ENCODE measurements at places on chromosomes 2 and 18.

- no peak for DNase-seq
Measured at GRCh38 chr2:184078496-184078895, 519.8 kb upstream of the ZNF804A start.

- DNase-seq = no peak
Measured at GRCh38 chr2:86786001-86786536, 4.6 kb downstream of the CD8A start.

DNA sequence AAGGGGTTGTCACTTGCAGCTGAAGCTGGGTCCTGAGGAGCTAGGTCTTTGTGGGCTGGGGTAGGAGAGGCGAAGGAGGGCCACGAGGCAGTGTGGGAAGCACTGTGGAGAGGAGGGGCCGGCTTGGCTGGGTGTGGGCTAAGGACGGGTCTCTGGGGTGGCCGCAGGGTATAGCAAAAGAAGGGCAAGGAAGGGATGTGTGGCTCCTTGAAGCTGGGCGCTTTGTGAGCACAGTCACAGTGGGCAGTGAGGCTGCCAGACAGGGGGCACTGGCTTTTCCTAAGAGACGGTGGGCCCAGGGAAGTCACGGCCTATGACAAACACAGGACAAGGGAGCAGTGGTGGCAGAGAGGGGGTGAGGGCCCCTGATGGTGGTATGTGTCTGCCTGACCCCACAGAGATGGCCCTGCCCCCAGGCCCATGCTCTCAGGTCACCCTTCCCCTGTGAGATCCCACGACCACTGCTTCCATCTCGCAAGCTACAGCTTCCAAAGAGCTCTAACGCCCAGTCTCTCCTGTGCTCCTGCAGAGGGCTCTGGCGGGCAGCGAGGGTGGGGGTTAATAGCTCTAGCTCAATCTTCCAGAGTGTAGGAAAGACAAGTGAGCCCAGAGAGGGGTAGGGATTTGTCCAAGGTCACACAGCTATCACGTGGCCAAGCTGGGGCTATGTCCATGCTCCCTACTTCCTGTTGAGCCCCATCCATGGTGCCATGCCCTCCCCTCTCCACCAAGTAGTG lies 32.4 kb downstream of the KCNK3 start:
- no peak for DNase-seq

DNA sequence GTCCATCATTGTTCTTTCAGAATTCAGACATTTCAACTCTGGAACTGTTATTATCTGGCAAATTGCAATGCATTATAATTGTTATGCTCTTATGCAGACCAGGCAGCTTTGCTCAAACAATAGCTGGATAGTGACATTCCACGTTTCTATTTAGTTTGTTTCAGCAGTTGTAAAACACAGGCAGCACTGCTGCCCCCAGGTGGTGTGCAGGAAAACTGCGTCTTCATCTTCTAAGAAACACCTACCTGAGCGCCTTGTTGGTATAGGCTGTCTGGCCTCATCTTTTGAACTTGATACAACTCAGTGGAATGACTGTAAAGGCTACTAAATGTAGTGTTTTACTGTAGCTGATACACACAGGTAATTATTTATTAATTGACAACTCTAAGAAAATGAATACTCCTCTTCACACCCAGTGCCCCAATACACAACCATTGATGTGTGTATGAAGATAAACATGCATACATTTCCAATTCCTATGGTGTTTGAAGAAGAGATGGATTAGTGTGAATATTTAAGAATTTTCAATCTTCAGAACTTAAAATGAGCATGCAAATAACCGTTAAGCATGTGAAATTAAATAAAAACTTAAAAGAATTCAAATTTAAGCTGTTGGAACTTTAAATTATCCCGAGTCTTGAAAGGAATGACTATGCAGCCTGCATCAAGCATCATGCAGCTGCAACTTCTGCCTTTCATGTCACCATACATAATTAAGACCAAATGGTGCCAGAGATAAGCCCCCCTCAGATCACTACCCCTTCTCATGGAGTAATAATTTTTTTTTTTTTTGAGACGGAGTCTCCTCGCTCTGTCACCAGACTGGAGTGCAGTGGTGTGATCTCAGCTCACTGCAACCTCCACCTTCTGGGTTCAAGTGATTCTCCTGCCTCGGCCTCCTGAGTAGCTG lies 85.6 kb downstream of the CD8B2 start:
- DNase-seq = no peak

DNA sequence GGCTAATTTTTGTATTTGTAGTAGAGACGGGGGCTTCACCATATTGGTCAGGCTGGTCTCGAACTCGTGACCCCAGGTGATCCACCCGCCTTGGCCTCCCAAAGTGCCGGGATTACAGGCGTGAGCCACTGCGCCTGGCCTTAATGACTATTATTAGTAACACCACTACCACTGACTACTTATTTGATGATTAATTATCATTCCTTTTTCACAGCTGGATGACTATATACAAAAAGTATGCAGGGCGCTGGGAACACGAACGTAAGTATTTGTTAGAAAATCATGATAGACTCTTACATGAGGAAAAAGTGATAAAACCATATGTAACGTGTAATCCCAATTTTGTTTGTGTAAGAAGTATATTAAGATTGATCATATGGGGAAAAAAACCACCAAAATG lies 21.6 kb downstream of the DARS1 start:
- no peak for DNase-seq

DNA sequence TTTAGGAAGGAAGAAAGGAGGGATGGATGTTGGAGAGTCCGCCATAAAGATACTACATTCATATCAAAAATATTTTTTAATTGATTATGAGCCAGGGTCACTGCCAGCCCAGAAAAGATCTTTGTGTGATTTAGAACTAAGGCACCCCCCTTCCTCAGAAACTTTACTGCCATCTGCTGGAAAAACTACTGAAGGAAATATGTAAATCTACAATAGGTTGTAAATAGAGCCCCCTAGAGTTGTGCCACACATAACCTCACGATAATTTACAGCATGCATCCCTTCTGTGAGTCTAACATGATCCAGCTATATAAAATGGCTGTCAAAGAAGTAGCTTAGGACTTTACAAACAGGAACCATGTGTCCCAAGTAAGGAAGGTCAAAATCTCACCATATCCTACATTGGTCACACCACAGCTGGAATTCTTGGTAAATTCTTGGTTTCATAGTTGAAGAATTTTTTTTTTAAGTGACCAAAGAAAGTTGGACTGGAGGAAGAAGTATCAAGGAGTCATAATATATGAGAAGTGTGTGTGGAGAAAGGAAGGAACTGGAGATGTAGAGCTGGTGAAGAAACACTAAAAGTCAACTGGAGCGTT lies 152.5 kb downstream of the CYP26B1 start:
- no peak for DNase-seq

- DNase-seq = no peak
Measured at GRCh38 chr2:212392043-212392442, 146.6 kb downstream of the ERBB4 start.

DNA sequence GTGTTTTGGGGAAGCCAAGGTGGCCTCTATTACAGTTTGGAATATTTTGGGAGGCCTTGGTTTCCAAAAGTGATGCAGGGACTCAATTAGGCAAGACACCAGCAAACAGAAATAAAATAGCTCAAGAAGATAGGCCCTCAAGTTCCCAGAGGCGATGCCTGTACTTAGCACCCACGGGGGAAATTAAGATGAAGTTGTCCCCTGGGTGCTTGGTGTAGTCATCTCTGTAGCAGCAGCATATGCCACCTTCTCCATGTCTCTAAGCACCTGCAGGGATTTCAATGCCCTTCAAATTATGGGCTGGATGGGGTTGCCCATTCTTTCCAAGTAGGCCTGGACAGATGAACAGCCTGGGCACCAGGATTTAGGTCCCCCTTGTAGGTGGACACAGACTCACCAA lies 185.0 kb downstream of the CTIF start:
- DNase-seq = no peak

GRCh38 chr2:150034665-150035064 lies 447.1 kb upstream of the MMADHC start:
- DNase-seq = no peak

DNA sequence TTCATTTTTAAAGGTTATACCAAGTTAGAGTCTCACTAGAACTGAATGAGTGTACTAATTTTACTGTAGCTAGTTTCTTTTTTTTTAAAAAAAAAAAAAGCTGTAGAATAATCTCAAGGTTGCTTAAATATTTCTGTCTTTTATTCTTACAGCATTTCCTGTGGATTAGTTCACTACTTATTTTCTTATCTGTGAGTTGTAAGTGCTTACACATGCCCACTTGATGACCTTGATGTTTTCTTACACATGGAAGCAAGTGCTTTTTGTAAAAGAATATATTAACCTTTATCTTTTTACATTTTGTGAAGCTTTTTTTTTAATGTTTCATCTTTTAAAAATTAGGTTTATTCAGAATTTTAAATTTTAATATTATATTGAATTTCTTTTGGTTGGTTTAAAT lies 57.8 kb downstream of the MSH2 start:
- no peak for DNase-seq

- no peak for DNase-seq
Measured at GRCh38 chr2:169476459-169476858, 2.8 kb upstream of the BBS5 start.

GRCh38 chr2:165958313-165958960 lies 4.9 kb upstream of the TTC21B start:
- DNase-seq = no peak

DNA sequence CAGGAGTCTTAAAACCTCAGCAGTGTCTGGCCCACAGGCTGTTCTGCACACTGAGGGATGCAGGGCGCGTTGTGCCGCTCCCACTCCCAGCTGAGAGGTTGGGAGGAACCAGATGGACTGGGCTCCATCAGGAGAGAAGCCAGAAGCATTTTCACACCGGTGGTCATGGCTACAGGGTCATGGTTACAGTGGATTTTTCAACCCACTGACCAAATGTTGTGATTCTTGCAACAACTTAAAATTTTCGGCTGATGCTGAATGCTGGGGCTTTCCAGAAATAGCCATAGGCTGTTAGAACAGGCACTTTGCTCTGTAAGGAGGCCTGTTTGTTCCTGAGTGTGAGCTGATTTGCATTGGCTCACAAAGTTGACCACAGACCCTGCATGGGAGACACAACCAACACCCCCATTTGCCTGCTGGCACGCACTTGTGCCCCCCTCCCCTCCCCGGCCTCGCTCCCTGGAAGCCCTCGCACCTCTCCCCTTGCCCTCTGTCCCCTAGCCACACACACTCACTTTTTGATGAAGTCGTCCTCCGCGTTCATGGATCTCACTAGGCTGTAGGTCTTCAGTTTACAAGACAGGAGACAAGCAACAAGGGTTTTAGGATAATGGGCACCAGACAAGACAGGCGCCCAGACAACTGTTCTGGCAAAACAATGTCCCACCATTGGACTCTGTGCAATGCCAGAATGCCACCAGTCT lies 3.4 kb downstream of the LPIN1 start:
- DNase-seq = no peak

GRCh38 chr2:134640494-134640893 lies 78.3 kb downstream of the TMEM163 start:
- DNase-seq = no peak

DNA sequence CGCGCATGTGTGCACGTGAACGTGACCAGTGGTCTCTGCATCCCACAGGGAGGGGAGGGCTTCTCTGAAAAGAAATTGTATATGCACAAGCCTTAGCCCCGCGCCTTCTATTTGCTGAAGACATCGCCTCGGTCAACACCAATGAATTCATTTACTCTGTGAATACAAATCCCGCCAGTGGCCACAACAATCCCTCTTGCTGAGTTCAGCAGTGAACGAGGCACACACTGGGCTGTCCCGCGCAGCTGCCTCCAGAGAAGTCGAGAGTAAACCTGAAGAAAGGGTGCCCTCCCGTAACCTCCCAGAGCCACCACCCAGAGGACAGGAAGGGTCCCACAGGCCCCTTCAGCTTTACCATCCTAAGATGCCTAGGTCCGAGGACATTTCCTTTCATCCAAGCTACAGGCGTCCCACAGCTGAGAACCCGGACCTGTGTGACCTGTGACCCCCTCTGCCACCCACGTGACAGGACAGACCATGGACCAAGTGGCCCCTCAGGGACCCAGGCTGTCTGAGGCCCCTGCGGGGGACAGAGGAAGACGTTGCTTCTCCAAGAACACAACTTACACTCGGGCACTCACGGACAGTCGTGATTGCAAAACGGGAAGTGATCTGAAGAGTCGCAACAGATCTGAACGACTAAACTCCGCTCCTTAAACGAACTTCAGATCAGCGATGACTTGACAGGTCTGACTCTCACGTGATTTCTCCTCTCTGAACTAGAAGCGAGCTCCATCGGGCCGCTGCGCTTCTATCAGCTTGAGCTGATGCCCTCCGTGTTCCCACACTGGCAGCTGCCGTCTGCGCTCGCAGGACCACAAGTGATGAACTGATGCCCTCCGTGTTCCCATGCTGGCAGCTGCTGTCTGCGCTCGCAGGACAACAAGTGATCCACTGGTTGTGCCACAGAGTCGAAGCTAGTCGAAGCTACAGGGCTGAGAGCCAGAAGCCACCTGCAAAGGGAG lies 92.7 kb downstream of the ZNF516 start:
- no peak for DNase-seq

DNA sequence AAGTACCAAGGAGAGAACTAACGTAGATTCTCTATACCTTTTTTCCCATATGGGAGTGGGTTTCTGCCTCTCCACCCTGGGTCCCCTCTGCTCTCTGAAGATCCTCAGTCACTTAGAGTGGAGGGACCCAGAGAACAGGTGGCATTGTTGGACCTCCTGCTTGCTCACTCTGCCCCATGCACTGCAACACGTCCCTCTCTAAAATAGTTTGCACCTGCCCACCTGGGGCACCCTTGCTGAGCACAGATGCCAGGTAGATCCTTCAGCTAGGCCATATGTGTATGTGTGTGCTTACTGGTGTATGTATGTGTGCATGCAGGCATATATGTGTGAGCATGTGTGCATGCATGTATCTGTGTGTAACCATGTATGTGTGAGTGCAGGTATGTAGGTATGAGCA lies 2.2 kb downstream of the IL36RN start:
- DNase-seq = no peak

- DNase-seq = no peak
Measured at GRCh38 chr2:60794271-60794863, 38.3 kb downstream of the PAPOLG start.

DNA sequence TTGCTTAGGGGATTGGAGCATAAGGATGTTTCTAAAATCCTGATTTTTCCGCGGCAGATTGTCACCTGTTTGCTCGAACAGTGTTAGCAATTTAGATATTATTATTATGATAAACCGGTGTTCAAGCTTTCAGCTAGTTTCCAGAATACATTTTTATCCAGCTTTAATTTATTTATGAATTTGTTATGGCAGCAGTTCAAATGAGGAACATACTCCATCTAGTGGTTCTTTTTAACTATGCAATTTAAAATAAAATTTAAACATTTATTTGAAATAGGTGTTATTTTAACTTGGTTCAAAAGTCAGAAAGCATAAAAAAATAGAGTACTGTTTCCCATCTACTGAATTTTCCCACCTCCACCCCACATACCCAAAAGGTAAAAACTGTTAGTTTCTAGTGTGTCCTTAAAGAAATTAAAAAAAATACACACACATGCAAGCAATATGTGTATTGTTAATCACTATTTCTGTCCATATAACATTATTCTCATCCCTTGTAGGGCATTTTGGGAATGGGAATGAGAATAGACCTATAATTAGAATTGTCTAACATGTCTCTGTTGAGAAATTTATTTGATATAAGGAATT lies 23.2 kb downstream of the ACOXL start:
- DNase-seq = no peak

GRCh38 chr2:101238930-101239759 lies 13.5 kb upstream of the CNOT11 start:
- DNase-seq = no peak

GRCh38 chr18:68299906-68300305 lies 415.0 kb downstream of the TMX3 start:
- no peak for DNase-seq
